Foreskin keratinocyte (primary cell): ENCODE measurements at places on chromosomes 5 and 9. TPM values are rescaled to one million over a fixed set of nuclear protein-coding genes. Genes with fewer than 3 reads are reported as not detected.
A peak's percentile ranks its signal among the peaks of the same experiment; 100 is the strongest.

DNA sequence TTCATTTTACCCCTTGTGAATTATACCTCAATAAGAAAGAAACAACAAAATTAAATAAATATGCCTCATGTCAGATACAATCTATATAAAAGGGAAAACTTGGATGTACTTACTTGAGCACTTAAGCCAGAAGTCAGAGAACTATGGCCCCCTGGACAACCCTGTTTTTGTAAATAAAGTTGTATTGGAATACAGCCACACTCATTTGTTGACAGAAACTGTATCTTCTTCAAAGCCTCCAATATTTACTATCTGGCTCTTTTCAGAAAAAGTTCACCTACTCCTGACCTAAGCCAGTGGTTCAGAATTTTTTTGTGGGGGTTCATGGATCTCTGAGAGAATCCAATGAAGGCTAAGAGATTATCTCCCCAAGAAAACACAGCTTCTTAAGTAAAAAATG, 45.3 kb upstream of the RASEF start:
- DNase-seq = no peak

DNA sequence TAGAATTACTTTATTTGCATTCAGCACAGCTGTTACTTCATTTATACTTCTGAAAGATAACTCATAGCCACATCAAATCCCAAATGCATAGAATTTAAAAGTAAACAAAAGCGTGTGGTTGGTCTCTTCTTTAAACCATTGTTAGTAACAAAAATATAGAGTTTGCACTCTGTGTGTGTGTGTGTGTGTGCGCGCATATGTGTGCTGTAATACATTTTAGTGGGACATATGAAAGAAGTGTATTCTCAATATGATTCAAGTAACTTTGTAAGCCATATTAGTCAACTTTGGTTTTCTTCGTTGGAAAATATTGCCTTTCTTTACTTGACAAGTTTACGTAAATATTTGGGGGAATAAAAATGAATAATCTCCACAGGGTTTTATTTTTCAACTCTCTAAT, 106.1 kb upstream of the PRRC1 start:
- no peak for DNase-seq

DNA sequence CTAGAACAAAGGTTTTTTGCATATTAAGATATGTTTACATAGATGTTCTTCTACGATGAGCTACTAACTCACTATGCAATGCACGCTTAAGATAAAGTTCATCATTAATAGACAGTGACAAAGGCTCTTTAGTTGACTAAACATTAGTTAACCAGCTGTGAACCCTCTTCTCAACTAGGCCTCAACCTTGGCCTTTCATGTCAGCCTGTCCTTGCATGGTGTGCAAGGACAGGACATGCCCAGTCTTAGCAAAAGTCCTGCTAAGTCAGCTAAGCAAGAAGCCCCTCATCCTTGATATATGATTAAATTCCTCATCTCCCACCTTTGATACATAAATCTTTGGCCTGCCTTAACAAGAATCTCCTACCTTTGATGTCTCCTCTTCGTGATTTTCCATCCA, 50.9 kb downstream of the PLPP1 start:
- DNase-seq = no peak

- no peak for DNase-seq
Measured at GRCh38 chr9:122806661-122807060, 6.7 kb downstream of the OR1K1 start.

DNA sequence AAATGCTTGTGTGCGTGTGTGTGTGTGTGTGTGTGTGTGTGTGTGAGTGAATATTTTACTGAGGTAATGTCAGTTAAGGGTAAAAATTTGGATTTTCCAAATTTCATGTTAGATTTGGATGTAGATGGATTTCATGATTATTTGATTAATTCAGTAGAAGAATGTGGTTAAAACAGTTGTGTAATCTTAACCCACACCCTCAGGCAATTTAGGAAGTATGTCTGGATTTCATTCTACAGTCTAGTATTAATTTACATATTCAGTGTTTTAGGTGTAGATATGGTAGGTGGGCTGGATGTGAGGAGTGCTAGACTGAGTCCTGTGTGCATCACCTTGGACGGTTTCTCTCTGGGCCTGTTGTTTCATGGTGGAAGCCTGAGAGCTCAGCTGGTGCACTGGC, 99.1 kb upstream of the CKMT2 start:
- no peak for DNase-seq

DNA sequence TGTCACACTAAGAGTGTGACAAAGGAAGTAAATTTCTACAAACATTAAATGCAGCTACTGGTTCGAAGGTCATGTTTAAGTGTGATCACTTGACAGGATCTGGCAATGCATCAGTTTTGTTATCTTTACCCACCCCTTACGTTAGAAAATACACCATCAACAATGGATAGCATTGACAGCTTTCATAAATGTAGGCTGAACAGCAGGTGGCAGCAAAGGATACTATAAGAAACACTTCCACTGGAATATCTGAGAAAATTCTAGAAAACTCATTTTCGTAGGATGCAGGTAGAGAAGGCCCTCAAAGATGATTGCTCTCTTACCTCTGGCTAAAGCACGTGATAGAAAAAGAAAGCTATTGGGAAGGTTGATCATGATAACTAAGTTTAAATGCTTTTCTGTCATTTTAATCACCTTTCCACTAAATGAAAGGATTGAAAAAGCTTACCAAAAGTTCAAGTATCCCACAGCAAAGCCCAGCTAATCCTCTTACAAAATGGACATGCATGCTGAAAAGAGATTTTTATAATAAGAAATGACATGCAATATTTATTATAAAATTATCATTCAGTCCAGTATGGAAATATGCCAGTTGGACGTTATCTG, 292.5 kb downstream of the PARP8 start:
- DNase-seq = peak; percentile 17

DNA sequence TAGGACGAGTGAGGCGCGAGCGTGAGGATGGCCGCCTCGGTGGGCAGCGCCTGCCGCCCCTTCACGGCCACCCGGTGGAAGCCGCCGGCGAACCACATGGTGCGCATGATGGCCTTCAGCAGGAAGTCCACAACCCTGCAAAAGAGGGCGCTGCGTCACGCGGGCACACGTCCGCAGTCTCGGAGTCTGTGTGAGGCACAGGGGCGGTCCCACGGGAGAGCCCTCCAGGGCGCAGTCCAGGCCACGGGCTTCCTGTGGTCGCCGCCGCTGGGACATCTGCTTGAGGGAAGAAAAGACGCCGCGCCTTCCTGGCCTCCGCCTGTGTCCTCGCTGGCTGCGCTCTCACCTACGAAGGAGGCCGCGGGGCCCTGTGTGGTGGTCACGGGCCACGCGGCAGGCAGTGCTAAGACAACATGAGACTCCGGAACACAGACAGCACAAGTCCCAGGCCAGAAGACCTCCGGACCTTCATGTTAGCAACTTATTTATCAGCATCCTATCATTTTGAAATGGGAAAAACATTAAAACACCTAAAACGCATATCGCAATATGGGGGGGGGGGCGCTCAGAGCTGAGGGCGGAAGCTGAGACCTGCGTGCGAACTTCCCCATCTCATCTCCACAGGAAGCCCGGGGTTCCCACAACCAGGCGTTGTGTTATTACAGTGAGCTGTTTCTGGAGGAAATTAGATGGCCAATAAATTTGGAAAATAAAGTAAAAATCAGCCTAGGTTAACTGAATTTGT, 28.8 kb downstream of the LPCAT1 start:
- no peak for DNase-seq

Gene IFNB1
- not detected in 2 replicates for polyA plus RNA-seq

DNA sequence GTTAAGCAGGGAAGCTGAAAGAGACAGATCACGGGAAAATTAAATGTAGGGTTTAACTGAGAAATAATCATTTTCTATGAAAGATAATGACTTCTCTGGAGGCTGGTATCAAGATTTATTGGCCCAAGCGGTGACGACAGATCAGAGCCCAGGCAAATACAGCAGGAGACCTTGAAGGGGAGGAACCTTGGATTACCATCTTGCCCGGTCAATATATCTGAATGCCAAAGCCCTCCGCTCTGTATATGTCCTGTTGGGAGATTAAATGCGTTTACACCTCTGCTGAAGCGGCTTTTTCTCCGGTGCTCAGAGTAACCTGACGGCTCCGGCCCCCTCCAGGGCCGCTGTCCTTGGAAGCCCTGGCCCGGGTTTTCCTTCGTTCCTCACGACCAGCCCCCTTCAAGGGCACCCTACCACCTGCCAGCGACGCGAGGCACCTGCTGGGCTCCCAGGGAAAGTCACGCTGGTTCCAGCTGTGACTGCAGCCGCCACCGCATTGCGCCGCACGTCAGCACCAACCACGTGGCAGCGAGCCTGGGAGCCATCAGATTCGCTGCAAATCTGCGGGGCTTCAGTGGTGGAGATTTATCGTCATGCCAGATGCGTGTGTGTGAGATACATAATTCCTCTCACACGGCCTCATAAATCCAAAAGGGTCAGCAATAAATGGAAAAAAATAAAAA, 4.4 kb upstream of the QSOX2 start:
- no peak for DNase-seq

GRCh38 chr9:18675332-18675731, 201.4 kb downstream of the ADAMTSL1 start:
- DNase-seq = no peak

DNA sequence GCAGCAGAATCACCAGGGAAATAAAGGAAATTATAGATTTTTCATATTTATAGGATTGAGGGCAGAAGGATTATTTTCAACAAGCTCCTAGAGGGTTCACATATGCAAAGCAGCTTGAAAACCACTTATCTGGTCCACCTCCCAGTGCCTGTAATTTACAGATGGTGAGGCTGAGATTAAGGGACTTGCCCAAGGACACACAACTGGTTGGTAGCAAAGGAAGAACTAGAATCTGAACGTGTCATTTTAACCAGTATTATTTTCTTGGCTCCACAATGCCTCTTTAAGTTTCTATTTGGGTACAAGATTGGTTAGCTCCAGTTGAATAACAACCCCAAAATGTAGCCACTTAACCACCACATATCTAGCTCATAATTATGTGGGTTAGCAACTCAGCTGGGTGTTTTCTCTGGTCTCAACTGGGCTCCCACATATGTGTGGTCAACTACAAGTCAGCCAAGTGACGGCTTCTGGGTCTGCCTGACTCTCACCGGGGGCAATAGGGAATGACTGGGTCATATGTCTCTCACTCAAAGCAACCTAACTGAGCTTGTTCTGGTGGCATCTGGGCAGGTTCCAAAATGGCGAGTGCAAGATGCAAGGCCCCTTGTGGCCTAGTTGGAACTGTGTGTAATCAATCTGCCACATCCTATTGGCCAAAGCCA, 127.7 kb downstream of the ZDHHC21 start:
- DNase-seq = no peak

Gene CTXN3
- not detected in 2 replicates for polyA plus RNA-seq

Gene TPPP
- 0.04 and 0.16 TPM in 2 replicates for polyA plus RNA-seq

Gene ZNF483
- polyA plus RNA-seq = 0.17 and 0.25 TPM in 2 replicates

DNA sequence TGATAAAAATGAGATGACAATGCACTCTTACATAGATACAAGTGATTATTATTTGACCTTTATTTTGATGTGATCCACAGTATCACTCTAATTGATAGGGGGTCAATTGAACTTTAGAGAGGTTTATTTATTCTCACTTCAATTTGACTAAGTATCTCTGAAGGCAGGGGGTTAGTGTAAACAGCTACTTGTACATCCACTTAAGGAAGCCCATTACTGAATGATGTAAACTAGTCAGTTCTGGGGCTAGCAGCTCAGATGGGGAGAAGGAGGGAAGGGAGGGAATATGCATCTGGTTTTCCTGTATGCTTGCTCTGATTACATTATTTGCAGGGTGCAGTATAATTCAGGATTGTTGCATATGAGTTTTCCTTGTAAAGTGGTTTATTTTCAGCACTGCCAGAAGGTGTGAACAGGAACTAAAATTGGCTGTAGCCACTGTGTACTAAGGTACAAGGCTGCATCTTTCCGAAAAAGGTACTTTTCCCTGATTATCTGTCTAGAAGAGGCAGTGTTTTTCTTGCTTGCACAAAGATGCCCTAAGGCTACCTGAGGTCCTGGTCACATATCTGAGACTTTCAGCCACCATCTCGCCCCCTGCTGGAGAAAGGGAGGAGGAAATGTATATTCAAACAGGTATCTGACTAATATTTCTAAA, 51.2 kb downstream of the MRPS27 start:
- no peak for DNase-seq

GRCh38 chr5:159451197-159452052, 121.1 kb upstream of the IL12B start:
- peak; percentile 69 for DNase-seq

GRCh38 chr9:6759185-6759977, 1.6 kb downstream of the KDM4C start:
- peak; percentile 64 for DNase-seq

Gene MARCOL
- polyA plus RNA-seq = not detected in 2 replicates

Gene TSC1
- polyA plus RNA-seq = 6.7 and 6.9 TPM in 2 replicates

DNA sequence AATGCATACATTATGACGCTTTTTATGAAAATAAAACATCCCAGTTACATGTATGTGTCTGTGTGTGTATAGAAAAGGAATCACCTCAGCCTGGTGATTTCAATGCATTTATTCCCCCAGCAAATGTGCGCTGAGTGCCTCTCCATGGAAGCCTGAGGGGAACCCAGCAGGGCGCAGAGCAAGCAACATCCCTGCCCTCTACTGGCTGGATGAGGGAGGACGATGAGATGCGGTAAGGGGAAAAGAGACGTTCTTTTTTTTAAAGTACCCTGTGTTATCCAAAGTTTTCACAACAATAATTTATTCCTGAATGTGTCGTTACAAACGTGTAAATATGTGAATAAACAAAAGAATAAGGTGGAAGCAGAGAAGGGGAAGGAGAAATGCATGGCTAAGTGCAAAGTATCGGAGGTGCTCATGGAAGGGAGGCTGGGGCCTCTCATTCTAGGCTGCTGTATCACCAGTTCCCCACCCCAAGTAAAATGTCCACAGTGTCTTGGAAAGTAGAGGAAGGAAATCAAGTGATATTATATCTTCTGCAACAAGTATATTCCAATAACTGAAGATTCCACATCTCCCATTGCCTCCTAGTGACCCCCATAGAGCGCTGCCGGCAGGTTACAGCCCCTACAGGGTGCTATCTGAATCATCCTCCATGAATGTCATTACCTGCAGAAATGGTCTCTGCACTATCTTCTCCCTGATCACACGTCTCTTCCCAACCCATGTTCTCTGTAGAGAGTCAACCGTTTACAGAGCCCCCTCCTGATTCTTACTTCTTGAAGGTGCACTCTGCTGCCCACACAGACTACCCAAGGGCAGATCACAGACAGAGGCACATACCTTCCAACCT, 13.0 kb upstream of the ABLIM3 start:
- DNase-seq = no peak

Gene ANKRA2
- polyA plus RNA-seq = 5.3 and 7.5 TPM in 2 replicates

Gene GPR150
- 0.14 and 0.17 TPM in 2 replicates for polyA plus RNA-seq

Gene AP3S1
- polyA plus RNA-seq = 98.5 and 116 TPM in 2 replicates

Gene JAKMIP2
- not detected in 2 replicates for polyA plus RNA-seq

Gene HACD4
- 2.7 and 3.6 TPM in 2 replicates for polyA plus RNA-seq

Gene ZFP2
- polyA plus RNA-seq = 0.11 and 0.13 TPM in 2 replicates

DNA sequence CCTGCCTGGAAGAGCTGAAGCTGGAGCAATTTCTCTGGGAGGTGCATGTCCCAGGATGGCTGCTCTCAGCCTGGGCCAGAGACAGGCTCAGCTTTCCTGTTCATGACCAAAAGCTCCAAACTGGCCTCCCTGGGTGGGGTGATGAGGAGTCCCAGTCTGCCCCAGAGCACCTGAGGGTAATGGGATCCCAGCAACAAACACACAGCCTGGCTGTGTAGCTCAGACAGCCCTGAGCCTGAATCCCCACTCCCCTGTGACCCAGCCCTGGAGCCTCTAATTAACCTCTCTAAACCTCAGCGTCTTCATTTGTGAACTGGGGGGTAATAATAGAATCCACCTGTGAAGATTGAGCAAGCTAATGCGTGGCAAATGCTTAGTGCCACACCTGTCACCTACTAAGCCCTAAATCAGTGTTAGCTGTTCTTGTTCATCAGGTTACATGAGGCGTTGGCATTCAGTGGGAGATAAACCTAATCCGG, 67.5 kb downstream of the HSPA4 start:
- DNase-seq = no peak
